Sciatic nerve (tissue), 2 donors: ENCODE measurements at places on chromosomes 5 and 9.

DNA sequence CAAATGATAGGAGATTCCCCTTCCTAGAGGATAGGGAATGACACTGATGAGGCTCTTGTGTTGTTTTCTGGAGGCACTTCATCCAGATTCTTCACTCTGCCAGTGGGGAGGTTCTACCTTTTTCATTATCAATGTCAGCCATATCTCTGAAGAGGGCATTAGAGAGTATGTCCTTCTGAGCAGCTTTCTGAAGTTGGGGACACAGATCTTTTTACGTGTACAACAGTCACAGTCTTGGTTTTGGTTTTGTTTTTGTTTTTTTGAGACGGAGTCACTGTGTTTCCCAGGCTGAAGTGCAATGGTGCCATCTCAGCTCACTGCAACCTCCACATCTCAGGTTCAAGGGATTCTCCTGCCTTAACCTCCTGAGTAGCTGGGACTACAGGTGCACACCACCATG is 22.6 kb downstream of the CENPH start:
- no peak for DNase-seq

DNA sequence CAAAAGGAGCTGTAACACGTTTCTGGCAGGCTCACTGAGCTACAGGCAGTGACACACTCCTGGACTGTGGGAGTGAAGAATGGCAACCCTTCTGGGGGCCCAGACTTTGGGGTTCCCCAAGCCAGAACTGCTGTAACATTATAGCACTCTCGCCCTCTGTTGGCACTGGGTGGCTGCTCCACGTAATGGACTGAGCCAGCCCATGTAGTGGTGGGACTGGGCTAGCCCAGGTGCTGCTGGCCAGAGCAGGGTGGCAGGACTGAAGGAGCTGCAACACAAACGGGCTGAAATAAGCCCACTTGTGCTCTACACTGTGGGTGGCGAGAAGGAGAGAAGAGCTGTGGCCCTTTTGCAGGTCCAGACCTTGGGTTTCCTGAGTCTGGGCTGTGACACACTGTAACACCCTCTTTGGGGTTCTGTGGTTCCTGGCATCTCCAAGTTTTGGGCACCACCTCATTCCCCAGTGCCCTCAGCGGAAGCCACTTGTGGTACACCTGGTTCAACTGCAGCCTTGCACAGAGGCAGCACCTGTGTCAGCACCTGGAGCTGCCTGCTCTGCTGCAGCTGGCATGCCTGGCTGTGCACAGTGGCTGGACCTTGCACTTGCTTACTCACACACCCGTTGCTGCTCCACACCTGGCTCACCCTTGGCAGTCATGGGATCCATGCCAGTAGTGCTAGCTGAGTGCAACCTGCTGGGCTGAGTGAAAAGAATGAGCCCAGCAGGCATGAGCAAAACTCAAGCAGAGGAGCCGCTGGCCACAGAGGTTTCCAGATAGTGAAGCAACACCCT is 95.0 kb upstream of the PRR16 start:
- DNase-seq, result no peak

DNA sequence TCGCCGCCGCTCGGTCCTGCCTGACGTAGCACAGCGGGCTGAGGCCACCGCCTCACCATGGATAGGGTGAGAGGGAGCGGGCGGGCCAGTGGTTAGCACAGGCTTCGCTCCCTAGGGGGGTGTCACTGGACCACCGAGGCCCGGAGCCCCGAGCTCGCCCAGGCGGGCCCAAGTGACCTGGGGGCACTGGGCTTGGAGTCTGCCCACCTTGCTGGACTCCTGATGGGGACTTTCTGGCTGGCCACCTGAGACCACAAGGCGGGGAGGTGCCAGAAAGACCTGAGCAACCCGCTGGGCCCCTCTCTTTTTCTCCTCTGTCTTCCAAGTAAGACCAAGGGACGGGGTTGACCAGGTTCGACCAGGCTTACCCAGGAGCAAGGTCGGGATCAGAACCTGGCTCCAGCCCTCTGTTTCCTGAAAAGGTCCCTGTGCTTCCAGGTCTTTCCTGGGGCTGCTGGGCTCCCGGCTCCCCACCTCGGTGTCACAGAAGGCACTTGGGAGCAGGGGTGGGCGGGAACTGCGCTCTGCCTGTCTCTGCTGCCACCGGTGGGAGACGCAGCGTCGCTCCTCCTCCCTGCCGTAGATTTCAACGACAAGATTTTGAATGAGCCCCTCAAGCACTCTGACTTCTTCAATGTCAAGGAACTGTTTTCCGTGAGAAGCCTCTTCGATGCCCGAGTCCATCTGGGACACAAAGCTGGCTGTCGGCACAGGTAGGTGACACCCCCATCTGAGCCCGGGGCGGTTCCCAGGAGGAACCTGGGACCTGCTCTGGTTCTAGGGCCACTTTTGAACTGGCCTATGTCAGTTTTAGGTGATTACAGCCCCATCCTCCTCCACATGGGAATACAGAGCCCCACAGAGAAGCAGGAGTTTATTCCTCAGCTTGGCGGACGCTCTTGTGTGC is 1.0 kb downstream of the MRPS2 start:
- DNase-seq, result no peak

- DNase-seq, result no peak
Measured at GRCh38 chr9:23041466-23041865, 594.8 kb downstream of the DMRTA1 start.

- no peak for DNase-seq
Measured at GRCh38 chr5:87079219-87079618, 188.5 kb upstream of the RASA1 start.

- no peak for DNase-seq
Measured at GRCh38 chr5:124677374-124678351, 68.8 kb downstream of the ZNF608 start.

DNA sequence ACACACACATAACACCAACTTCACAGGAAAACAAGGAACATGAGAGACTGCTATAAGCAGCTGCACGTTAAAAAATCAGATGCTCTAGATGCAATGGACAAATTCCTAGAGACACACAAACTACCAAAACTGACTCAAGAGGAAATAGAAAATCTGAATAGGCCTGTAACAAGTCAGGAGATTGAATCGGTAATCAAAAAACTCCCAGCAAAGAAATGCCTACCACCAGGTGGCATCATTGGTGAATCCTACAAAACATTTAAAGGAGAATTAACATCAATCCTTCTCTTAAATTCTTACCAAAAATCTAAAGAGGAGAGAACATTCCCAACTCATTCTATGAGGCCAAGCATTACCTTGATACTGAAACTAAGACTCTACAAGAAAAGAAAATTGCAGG is 54.9 kb downstream of the NDST1 start:
- DNase-seq, result no peak

GRCh38 chr5:75461679-75462078 is 49.8 kb downstream of the CERT1 start:
- DNase-seq, result no peak

GRCh38 chr5:6722015-6722414 is 8.8 kb downstream of the TENT4A start:
- peak; percentile 54 for DNase-seq

DNA sequence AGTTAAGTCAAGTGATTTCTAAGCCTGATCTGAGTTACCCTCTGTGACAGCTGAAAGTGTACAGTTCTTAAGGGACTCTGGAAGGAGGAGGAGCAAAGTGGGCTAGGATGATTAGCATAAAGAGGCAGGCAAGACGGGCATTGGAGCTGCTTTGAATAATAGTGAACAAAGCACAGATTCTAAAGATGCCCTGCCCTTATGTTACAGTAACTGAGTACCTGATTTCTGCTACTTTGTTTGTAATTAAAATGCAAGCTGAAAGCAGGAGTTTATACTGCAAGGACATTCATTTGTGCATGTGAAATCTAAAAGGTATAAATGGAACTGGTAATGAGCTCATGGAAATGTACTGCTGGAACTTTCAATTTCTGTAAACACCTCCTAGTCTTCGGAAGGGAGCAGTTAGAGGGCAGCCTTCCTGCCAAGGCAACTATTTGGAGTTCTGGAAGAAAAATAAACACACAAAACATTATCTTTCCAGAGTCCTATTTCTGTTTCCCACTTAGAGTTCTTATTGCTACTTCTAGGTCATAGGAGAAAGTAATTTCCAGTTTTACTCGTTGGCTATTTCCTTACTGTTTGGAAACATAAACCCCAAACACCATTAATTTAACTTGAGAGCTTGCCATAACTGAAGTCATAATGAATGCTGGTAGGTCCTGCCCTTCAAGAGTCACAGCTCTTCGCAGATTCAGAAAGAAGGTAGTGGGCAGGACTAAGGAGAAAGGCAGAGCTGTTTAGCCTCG is at the start of gene RANBP3L:
RANBP3L (minus strand) TSS at position 45 of the 746 bp plus-strand sequence. CDS start 486 bp downstream, outside the sequence.
- DNase-seq, result no peak

DNA sequence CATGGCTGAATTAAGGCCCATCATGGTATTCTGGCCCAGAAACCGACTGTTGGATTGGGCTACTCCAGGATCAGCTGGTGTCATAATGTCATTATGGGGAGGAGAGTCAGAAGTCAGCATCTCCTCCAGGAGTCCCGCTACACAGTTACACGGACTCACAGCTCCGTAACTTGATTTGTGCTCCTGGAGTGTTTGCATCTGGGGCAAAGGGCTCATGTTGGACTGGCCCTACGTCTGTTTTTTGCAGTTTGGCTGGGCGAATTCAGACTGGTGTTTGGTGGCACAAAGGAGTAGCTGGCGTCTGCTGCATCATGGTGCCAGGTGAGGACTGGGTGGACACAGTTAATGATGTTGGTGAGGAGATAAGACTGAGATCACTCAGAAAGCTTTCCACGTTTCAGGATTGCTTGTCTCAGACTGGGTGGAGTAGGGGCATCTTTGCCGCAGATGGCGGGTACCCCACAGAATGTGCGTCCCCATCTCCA is 31.3 kb downstream of the OR2V1 start:
- no peak for DNase-seq

DNA sequence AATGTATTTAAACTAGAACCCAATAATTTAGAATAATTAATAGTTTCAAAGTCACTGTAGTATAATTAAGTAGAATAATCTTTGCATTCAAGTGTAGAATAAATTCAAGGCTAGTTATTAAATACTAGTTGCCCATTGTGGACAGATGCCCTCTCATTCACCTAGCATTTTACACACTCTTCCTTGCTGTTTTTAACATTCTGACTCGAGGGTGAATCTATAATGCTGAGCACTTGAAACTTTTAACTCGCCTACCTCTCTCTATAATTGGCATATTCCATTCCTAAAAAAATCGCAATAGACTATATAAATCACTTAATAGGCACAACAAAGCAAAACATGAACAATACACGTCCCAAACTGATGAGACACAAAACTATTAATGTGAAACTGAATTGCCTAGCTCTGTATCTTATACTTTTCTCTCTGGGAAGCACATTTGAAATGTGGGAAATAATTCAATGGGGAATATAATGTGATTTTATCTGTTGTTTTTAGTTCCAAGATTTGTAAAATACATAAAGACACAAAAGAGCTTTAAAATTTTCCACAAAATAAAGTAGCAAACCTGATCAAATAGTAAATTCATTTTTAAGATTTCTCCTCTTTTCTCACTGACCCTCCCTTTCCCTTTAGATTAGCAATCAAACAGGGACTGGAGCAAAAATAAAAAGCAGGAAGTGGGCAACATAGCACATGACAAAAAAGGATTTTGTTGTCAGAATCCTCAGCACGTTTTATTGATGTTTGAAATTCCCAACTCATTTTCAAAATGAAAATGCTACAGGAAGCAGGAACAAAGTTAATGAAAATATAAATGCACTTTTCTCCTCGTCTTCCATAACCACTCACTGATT is 295.6 kb downstream of the PDE4D start:
- no peak for DNase-seq

DNA sequence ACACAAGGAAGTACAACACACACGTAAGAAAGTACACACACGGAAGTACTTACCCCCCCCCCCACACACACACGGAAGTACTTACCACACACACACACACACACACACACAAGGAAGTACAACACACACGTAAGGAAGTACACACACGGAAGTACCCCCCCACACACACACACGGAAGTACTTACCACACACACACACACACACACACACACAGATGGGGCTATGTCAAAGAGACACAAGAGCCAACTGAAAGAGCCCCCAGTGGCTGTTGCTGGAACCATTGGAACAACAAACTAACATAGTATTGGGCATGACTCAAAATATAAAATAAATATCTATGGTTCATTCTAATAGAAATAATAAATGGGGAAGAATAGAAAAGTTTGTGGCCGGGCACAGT is 4.9 kb upstream of the MAPK9 start:
- DNase-seq, result no peak

DNA sequence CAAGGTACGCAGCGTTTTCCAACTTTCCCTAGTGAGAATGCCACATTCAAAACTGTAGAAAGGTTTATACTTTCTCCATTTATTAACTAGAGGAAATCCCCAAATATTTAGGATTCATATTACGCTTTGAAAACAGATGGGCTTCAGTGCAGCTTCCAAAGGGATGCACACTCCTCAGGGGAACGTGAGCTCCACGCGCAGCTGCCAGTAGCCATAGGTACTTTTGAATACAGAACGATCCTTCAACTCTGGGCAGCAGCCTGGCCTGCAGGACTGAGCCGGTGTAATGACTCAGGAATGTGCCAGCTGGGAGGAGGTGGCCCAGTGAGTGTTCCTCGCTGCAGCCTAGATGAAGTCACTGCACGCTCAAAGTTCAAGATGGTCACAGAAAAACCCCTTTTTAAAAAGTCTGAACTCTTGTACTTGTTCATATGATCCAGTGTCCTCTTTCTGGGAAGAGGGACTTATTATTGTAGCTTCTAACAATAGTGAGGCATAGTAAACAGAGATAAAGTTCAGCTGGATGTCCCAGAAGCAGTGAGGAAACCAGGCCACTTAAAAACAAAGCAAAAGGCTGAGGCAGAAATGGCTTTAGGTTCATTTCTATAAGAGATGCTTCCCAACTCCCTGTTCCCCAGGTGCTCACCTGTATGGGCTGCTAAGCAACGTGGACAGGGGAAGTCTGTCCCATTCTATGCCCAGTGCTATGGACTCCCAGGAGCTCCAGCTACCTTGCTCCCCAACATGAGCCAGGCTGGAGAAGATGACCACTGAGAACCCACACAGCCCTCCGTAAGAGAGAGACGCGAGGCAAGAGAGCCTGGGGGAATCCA is 130.0 kb downstream of the LHFPL2 start:
- no peak for DNase-seq

DNA sequence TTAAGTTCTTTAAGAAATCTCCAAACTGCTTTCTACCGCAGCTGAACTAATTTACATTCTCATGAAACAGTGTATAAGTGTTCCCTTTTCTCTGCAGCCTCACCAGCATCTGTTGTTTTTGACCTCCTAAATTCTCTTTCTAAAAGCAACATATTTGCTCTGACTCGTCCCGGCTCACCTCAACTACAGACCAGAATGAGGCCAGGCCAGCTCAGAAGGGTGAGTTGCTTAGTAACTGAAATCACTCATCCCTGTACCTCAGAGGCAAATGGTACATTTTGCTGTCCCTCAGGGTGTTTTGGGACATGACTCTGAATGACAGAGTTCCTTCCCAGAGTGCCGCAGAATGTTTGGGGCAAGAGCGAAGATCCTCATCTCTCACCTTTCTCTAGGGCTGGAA is 127.5 kb downstream of the FRMD3 start:
- DNase-seq, result no peak

- no peak for DNase-seq
Measured at GRCh38 chr5:80250801-80251200, 5.0 kb downstream of the SERINC5 start.

GRCh38 chr5:152255411-152255810 is 149.7 kb downstream of the NMUR2 start:
- DNase-seq, result no peak
